ENCODE measurements at places on chromosomes 1 and 21.
A peak's percentile ranks its signal among the peaks of the same experiment; 100 is the strongest.

DNA sequence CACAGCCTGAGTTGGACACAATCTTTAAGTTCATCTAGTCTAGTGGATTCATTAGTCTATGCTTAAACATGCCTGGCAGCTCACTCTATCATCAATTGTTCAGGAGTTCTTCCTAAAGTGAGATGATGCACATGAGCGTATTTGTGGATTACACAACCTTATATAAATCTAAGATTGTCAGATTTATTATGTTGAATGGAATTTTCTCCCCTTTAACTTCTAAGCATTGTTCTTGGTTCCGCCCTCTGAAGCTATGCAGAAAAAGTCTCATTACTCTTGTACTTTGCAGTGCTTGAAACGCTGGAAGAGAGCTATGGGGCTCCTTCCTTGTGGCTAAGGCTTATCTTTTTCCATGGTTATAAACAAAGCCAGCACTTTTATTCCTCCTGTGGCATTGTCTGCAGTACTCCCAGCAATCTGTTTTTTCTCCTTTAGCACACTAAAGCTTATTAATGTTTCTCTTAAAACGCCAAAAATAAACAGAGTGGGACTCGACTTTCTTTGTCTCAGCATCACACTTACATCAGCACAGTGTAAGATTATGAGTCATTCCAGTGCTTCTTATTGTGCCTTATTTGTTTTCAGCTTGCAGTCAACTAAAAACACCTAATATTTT, 316.8 kb upstream of the CAMK1G start:
- DNase-seq = no peak

GRCh38 chr1:156910309-156910782, 10.1 kb upstream of the LRRC71 start:
- DNase-seq = peak; percentile 63

DNA sequence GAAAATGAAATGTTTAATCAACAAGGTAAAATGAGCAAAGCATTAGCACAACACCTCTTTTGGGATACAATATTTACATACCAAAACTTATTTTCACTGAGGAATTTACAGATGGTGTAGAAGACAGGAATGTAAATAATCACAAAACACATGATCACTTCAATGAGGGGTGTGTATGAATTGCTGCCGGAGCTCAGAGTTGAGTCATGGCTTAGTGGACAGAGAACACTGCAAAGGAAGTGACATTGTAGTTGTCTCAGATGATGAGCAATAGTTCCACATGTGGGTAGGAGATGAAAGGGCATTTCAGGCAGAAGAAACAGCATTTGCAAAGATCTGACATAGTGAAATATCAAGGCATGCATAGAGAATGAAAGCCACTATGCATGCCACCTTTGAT, 5.6 kb upstream of the KPRP start:
- DNase-seq = no peak

- no peak for DNase-seq
Measured at GRCh38 chr1:30415171-30415940, 308.0 kb downstream of the MATN1 start.

DNA sequence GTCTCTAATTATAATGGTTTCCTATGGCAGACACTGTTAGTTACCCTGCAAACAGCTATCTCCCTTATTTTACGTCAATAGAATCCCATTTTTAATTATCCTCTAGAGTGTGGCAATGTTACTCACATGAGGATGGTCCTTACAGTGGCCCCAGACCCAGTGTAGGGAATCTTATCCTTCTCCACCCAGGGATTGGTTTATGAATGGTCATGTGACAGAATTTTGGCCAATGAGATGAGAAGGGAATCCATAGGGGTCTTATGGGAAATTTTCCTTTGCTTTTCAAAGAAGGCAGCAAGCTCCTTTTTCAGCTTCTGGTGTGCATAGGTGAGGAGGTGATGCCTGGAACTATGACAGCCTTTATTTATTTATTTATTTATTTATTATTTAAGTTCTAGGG, 59.0 kb upstream of the HUNK start:
- DNase-seq = no peak

DNA sequence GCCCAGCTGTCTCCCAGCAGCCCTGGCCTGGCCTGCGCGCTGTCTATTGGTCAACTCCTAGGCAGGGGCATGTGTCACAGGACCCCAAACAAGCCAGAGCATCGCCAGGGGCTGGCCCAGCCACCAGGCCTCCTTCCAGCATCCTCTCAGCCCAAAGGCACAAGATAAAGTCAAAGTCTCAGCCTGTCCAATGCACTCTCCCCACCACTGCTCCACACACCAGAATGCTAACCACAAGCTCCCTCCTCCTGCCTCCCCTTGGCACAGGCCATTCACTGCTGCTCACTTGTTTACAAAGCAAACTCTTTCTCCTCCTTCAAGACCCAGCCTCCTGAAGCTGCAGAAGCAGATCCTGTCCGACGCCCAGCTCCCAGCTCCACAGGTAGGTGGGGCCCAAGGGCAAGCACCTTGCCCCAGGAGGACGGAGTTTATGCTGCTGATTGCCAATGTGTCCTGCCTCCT, 133.4 kb downstream of the DMRTB1 start:
- peak; percentile 10 for DNase-seq

- no peak for DNase-seq
Measured at GRCh38 chr1:197995408-197996258, 78.5 kb downstream of the LHX9 start.

DNA sequence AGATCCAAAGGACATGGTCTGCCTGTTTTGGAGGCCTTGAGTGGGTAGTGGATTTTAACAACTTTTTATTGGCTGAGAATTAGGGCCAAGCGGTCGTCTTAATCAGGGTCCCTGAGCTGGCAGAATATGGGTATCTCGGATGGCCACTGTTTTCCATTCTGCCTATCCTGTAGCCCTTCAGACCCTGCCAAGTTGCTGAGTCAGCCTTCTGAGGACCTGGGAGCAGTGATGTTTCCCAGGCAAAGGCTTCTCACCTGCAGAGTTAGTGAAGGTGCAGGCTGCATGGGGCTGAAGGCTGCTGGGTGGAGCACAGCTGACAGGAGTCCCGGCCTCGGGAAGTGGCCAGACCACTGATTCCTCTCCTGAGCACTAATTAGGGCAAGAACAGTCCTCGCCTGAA, 11.4 kb downstream of the RASSF5 start:
- no peak for DNase-seq

DNA sequence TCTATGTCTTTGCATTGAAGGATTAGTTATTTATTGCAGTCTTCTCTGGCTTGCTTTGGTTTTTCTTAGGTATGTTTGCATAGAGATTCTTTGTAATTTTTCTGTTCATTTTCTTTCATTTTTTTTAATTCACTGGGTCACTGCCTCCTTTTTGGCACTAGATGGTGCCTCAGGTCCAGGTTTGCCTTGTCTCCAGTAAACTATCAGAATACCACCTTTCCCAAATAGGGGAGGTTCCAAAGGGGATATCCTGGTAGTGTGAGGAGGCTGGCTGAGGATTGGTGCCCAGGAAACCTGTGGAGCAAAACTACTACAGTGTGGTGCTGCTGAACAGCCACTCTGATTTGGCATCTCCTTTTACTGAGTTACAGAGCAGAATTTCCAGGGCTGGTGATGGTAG, 257.1 kb downstream of the KCTD3 start:
- no peak for DNase-seq

DNA sequence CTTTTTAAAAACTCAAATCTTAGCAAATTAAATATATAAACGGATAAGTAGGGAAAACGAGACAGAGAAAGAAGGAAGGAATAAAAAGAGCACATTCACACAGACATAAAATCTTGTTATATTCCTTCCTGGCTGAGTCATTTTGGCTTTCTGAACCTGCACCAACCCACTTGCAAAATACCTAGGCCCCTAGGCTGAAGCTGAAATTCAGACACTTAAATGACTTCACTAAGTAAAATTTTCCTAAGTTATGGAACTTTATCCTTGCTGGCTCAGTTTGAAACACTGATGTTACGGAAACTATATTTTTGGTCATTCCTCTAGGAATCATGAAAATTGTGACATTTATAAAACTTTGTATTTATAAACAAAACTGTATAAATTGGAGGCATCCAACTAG, 462.8 kb upstream of the NFIA start:
- no peak for DNase-seq

- no peak for DNase-seq
Measured at GRCh38 chr1:53116307-53116810, 26.1 kb downstream of the SLC1A7 start.

GRCh38 chr1:116717318-116717717, 36.9 kb upstream of the CD2 start:
- no peak for DNase-seq

DNA sequence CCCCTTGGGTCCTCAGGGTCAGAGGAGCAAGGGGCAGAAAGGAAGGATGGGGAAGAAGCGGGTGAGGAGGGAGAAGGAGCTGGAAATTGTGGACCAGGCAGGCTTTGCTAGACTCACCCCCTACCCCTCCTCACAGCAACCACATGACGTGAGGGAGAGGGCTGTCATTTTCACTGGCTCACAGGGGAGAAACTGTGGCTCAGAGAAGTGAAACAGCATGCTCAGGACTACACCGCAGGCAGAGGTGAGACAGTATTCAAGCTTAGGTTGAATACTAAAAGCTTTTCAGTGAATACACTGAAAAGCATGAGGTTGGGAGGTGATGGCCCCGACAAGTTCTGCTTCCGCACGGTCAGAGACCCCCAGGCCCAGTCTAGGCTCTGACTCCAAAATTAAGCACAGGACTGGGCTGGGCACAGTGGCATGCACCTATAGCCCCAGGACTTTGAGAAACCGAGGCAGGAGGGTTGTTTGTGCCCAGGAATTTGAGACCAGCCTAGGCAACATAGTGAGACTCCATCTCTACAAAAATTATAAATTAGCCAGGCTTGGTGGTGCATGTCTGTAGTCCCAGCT, 1.2 kb upstream of the CLEC20A start:
- DNase-seq = no peak

DNA sequence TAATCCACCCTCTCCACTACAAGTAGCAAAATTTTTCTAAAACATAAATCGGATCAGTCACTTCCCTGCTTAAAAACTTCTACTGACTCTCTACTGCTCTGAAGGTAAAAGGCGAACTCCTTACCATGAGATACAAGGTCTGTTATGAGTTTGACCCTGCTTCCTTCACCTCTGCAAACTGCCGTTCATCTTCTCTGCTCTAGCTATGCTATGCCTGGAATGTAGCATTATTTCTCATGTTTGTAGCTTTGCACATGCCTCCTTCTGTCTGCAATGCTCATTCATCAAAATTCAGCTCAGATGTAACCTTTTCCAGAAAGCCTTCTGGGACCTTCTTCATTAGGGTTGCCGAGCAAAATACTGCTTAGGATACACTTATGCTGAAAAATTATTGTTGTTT, 30.8 kb downstream of the RPL5 start:
- no peak for DNase-seq

DNA sequence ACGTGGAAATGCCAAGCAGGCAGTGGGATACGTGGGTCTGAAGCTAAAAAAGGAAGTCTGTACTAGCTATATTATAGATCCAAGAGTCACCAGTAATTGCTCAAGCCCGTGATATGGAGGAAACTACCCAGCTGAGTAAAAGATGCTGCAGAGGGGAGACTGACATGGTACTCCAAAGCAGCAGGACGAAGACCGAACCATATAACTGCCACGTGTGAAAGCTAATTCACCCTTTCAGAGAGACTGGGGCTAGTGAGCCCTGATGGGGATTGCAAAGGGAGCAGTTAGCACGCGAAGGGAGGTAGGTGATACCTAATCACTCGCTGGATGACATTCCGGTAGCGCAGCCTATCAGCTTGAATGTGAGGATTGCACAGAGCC, 316 bp downstream of the AP4B1 start:
- DNase-seq = no peak

DNA sequence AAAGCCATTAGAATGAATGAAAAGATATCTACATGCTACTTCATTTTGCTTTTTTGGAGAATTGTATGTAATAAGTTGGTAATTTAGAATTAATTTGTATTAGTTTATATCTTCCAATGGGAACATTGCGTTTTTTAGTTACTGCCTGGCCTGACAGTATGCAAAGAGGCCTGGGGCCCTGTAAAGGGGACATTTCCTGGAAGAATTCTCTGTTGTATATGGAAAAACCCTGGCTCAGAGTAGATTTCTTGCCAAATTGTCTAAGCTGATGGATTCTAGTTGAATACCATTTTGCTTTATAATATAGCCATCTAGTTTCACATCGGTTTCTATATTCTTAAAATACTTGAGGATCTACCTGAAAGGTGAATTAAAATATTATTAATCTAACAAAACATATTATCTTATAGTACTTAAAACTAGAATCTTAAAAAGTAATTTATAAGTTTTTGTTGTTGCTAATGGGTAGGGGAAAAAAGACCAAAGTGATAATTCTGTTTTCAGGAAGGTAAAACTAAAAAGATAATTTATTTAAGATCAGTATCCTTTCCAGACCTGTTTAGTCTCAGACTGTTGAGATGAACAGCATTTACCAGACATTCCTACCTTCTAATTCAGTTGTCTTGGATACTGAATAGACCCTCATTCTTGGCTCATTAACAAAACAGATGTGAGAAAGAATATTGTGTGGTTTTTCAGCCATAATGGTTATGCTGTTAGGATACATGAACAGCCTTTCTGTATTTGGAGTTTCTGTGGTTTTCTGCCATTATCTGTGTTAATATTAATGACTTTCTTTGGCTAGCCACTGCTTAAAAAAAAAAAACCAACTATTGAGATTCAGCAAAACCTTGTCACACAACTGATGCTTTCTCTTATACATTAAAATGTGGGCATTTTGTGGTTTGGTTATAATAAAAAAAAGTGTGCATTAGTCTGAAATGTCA, 4.8 kb downstream of the AGO3 start:
- DNase-seq = no peak

DNA sequence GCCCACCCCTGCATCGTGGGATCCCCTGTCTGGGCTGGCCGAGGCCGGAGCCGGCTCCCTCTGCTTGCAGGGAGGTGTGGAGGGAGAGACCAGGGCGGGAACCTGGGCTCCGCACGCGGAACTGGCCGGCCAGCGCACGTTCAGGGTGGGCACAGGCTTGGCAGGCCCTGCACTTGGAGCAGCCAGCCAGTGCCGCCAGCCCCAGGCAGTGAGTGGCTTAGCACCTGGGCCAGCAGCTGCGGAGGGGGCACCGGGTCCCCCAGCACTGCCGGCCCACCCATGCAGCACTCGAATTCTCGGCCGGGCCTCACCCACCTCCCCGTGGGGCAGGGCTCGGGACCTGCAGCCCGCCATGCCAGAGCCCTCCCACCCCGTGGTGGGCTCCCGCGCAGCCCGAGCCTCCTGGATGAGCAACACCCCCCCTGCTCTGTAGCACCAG, 422.6 kb downstream of the AMY1C start:
- no peak for DNase-seq

GRCh38 chr1:53458634-53459033, 565 bp upstream of the DMRTB1 start:
- no peak for DNase-seq

Data from activated CD8-positive, alpha-beta memory T cell treated with anti-CD3 and anti-CD28 coated beads, Interleukin-2, amount 50 U/mL, for 4 hours (primary cell).